Dermis blood vessel endothelial cell (primary cell): ENCODE measurements at places on chromosomes 5 and 9. TPM values are rescaled to one million over a fixed set of nuclear protein-coding genes. Genes with fewer than 3 reads are reported as not detected.
A peak's percentile ranks its signal among the peaks of the same experiment; 100 is the strongest.

DNA sequence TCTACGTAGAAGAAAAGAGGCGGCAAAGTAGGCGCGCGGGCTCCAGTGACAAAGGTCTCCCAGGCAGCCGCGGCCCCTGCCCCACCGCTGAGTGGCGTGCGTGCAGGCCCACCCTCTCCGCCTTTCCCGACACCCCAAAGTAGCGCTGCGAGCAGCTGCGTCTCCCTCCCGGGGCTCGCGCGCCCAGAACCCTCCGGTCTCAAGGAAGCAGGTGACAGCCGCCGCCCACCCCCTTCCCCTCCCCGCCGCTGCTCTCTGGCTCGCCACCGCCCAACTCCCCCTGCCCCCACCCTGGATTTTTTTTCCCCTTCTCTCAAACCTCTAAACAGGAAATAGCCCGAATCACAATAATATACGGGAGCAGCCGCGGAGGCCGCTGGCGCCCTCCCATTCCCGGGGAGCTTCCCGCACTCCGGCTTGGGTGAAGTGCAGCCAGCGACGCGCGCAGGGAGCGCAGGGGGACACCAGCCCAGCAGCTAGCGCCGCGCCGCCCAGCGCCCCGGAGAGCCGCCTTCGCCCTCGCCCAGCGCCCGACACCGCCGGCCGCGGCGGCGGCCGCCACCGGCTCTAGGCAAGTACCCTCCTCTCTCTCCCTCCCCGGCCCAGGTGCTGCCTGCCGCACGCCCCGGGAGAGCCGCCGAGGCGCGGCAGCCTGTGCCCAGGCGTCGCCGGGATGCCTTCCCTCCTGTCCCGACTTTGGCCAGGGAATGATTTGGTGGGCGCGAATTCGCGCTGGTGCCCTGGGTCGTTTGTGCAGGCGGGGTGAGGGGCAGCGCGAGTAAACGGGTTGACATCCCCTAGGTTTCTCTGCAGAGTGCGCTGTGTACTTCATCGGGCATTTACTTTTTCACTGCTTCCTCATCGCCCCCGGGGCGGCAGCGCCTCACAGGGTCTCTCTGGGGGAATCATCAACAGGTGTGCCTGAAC is 52.7 kb upstream of the TJP2 start:
- DNase-seq, result peak; percentile 63

DNA sequence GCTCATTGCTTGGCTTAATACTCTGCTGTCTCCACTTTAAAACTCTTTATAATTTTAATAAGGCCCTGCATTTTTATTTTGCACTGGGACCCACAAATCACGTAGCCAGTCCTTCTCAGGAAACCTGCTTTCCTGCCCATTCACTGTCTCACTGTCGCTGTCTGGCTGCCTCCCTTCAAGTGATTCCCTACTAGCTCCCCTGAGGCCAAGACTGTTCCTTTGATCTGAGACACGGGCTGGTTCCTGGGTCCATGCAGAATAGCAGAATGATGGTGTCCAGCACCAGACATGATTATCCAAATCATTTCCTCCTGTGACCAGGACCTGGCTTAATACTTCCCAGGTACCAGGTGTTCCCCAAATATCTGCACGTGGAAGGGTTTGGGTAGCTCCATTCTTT is 597.1 kb upstream of the KLF4 start:
- DNase-seq, result no peak

DNA sequence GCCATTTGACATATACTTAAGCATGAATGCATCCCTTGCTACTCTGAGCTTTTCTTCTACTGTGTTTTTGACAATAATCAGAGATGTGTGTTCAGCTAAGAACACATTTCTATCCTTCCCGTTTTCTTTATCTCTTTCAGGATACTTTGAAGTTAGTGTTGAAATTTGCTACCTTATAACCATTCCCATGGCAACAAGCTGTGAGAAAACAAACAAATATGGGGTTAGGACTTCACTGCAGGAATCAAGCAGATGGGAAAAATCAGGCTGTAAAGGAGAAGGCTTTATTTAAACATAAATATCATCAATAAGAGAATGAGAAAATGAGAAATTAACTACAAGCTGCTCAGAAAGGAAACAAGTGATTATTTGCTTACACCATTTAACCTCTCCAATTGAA is 35.2 kb downstream of the ZCCHC9 start:
- no peak for DNase-seq

The ARID3C gene
- 0.09 and 0.51 TPM in 2 replicates for total RNA-seq

The GDF9 gene
- total RNA-seq, result 0.14 TPM in 1 of 2 replicates, not detected in the other

DNA sequence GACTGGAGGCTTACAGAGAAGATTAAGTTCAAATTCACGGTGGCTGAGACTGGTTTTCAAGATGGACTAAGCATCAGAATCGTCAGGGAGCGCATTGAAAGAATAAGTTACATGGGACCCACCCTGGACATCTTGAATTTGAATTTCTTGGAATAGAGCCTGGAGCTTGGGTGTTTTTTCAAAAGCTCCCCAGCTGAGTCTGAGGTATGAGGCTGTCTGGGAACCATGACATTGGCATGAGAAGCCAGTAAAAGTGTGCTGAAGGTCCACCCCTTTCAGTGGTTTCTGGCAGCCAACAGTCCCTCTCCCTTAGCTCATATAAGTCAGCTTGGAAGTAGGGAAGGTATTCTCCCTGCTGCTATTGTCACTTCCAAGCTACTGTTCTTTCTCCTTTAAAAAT is 97.8 kb downstream of the MAST4 start:
- no peak for DNase-seq

DNA sequence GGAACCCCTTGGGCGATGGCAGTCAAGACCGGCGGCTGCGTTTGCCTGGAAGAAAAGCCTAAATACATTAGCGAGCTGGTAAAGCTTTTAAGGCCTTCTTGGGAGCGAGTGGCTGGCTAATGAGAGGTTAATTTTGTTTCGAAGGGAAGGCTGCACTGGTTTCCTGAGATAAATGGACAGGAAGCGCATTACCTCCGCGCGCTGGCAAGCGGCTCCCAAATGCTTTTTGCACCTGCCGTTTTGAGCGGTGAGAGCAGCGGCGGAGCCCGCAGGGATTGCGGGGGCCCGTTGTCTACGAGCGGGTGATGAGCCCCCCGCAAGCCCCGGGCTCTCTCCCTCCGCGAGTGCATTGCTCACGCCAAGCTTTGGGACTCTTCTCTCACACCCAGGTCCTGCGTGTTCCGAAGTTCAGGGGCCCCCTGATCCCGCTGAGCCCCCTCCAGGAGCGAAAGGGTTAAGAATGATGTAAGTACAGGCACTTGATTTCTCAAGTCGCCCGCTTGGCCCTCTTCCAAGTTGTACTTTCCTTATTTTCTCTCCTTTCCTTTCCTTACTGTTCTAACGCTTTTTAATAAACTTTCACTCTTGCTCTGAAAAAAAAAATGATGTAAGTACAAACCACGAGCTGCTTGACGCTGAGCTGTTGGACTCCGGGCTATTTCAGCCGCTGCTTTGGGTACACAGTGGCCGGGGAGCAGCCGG is 3.1 kb upstream of the RGMB start:
- peak; percentile 54 for DNase-seq

The IL5 gene
- total RNA-seq, result not detected in 2 replicates

DNA sequence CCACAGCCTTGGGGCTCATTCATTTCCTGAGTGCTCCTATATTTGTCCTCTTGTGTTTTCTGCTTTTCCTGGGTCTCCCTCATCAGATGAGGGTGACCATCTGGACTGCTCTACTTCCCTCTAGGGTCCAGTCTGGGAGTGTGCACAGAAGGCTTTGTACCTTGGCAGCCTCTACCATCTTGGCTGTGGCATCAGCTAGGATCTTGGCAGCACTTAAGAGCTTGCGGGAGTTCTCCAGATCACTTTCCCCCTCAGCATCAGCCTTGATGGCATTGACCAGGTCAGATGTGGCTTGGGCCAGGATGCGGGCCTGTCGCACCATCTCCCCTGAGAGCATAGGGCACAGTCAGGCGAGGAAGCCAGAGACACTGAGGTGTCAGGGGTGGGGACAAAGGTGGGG is 15.8 kb downstream of the TLN1 start:
- DNase-seq, result no peak

The TMEM174 gene
- total RNA-seq, result not detected in 2 replicates

DNA sequence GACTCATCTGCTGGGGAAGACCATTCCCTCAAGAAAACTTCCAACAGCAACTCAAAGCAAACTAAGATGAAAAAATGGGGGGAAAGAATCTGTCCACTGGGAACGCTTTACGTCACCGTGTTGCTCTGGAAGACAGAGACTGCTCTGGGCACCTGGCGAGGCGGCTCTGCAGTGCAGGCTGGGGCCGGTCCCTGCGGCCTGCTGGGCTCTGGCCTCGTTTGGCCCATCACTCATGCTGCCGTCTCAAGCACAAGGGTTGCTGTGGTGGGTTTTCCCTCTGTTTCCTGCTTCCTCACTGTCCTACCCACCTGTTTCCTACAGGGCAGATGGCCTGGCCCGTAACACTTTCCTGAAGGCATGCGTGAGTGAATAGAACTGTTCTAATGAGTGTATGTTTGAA is 92.9 kb upstream of the OTULINL start:
- no peak for DNase-seq

DNA sequence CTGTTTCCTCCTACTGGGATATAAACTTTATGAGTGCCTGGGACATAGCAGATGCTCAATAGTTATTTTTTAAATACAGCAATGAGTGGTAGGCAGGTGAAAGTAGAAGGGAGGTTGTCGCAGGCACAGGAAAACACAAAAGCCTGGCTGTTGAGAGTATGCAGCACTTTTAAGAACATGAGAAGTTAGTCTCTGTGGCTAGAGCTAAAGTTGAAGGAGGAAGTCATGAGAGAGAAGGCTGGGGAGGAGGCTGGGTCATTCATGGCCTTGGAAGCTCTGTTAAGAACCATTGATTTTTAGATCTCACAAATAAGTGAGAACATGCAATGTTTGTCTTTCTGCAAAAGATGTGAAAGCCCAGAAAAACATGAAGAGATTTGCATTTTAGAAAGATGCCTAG is 126.7 kb downstream of the PRKACG start:
- no peak for DNase-seq

The PRXL2C gene
- 18.0 and 22.5 TPM in 2 replicates for total RNA-seq

DNA sequence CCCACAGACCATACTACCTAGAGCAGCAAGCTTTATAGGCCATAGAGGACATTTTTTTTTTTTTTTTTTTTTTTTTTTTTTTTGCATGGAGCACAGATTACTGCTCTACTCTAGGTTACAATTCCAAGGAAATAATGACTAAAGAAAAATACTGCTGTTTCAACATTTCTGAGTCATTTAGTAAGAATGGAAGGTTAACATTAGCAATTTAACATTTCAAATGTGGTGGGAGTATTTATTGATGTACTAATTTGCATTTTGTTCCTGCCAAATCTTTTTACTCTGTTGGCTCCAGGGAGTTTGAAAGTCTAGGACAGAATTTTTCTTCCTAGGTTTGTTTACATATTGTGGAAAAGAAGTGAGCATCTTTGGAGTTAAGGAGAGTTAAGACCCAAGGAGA is 142.1 kb upstream of the CCDC152 start:
- DNase-seq, result no peak

- no peak for DNase-seq
These were observed 57.5 kb downstream of the ADAMTS12 start for GRCh38 chr5:33834334-33834733.

- no peak for DNase-seq
These were observed 34.3 kb downstream of the EXOC3 start for GRCh38 chr5:477247-477646.

- no peak for DNase-seq
These were observed 106.1 kb upstream of the PRRC1 start for GRCh38 chr5:127411381-127411780.

DNA sequence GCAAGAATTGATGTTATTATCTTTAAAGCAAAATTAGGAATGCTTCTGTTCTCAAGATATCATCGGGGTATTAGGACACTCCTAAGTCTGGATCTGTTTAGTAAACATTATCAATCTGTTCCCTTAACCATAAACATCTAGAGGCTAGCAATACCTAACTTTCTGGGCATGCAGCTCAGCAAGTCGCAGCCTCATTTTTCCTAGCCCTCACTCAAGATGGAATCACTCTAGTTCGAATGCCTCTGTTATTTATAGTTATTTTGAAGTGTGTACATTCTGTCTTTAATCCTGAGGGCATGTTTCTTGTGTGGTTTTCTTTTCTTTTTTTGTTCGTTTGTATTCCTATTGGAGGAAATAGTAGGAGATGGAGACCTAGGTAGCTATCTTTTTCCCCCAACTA is 66.9 kb downstream of the FER start:
- DNase-seq, result no peak
